ENCODE measurements at places on chromosomes 2 and 18. TPM values are rescaled to one million over a fixed set of nuclear protein-coding genes. Genes with fewer than 3 reads are reported as not detected.

- peak; percentile 50 for DNase-seq
Observed at GRCh38 chr18:77129150-77129551, 3.4 kb downstream of the MBP start.

GRCh38 chr2:241985986-241986329 is 116.4 kb downstream of the RTP5 start:
- DNase-seq, result no peak

The CD207 gene
- under 0.01 TPM for total RNA-seq

The TUBA3E gene
- total RNA-seq, result not detected
